SK-MEL-5 (cell line): ENCODE measurements at places on chromosomes 3 and 15.

DNA sequence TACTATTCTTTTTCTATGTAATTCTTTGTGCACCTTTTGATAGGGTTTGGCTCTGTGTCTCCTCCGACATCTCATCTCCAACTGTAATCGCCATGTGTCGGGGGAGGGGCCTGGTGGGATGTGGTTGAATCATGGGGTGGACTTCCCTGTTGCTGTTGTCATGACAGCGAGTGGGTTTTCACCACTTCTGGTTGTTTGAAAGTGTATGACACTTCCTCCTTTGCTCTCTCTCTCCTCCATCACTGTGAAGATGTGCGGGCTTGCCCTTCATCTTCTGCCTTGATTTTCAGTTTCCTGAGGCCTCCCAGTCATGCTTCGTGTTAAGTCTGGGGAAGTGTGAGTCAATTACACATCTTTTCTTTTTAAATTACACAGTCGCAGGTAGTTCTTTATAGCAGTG lies 225.8 kb upstream of the DPPA4 start:
- no peak for DNase-seq

DNA sequence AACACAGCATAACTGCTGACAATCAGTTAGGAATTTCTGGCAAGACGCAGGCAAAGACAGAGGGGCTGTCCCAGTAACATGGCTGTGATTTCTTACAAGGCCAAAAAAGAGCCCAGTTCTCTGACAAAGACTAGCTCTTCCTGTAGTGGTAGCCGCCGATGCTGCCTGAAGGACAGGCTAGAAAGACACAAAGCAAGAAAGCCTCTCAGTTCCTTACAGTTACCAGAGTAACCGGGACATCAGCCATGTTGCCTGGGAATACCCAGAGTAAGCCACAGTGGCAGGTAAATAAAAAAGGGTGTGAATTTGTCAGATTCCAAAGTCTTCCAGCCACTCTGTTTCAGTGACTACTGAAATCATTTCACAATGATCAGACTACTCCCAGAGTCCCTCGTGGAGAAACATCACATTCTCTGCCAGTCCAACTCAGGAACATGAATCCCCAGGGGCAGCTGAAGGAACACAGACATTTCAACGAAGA lies 493.6 kb upstream of the ADAMTS9 start:
- DNase-seq, result no peak

DNA sequence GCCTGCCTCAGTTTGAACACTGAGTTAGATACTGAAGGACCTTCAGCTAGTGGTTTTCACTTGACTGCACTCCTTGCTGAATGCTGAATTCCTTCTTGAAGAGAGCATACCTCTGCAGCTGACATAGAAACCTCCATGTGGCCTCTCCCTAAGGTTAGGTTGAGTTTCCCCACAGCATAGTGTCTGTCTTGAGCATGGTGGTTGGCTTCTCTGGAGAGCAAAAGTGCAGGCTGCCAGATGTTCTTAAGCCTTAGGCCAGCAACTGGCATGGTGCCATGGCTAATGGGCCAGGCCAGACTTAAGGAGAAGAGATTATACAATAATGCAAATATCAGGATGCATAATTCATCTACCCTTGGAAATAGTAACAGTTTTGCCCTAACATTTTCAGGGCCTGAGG lies 545.6 kb upstream of the ZNF385D start:
- DNase-seq, result no peak

- no peak for DNase-seq
These were observed 199.4 kb upstream of the THBS1 start for GRCh38 chr15:39381517-39381916.

DNA sequence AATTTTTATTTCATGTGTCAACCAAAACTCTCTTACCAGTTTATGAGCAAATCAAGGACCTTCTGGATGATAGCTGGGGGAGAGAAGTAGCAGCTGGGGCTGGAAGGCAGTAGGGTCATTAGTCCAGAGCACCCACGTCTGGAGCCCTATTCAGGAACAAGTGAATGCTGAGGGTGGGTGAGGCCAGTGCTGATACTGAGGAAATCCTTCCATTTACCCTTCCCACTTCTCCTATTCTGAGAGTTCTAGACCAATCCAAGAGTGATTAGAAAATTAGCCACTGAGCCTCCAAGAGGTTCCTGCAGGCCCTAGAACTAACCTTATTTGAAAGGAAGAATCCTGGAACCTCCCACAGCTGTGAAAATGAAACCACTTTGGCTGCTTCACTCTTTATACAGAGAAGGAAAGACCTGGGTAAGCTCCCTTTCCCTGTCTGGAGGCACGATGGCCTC lies 46.2 kb upstream of the VILL start:
- no peak for DNase-seq

- DNase-seq, result no peak
These were observed 66.2 kb downstream of the RASA2 start for GRCh38 chr3:141553055-141553454.

GRCh38 chr15:81478354-81478753 lies 104.3 kb upstream of the TMC3 start:
- peak; percentile 13 for DNase-seq

- no peak for DNase-seq
These were observed 46.8 kb upstream of the MCF2L2 start for GRCh38 chr3:183475016-183475763.

GRCh38 chr15:78244101-78244500 lies 9.7 kb upstream of the ACSBG1 start:
- DNase-seq, result no peak

GRCh38 chr3:105731686-105732085 lies 137.1 kb downstream of the CBLB start:
- DNase-seq, result no peak

DNA sequence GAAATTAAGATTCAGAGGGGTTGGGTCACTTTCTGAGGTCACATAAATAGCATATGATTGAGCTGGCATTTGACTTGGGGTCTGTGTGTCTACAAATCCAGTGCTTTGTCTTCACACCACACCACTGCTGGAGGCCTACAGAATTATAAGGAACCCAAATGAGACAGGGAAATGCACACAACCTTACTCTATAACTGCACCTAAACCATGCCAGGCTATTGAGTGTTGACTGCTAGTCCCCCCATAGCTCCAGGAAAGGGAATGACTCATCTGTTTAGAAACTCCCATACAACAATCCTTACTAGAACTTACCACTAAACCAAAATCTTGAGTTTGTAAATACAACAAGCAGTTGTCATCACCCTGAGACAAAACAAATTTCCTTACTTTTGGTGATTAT lies 16.9 kb upstream of the TSC22D2 start:
- DNase-seq, result peak; percentile 80

DNA sequence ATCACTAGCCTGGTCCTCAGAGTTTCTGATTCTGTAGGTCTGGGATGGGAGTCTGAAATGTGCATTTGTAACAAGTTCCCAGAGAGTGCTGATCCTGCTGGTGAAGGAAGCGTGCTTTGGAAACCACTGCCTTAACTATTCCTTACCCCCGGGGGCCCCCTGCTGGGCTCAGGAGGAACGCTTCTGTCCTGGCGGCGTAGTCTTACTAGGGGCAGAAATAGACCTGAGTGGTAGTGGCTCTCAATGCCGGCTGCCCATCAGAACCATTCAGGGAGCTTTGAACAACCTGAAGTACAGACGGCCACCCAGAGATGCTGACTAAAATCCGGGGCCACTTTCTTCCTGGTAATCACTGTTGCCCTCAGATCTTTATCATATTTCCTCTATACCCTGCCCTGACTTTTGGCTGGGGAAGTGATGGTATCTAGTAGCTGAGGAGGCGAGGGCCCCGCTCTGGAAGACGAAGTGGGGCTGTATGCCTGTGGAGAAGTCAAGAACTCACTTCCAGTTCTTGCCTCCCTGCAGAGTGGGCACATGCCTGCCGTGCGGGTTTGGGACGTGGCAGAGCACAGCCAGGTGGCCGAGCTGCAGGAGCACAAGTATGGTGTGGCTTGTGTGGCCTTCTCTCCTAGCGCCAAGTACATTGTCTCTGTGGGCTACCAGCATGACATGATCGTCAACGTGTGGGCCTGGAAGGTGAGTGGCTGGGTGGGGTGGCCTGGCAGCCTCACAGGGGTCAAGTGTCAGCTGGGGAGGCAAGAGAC lies 16.3 kb upstream of the JMJD7 start:
- DNase-seq, result peak; percentile 86

- no peak for DNase-seq
These were observed 13.7 kb upstream of the ANP32A start for GRCh38 chr15:68834346-68834745.

DNA sequence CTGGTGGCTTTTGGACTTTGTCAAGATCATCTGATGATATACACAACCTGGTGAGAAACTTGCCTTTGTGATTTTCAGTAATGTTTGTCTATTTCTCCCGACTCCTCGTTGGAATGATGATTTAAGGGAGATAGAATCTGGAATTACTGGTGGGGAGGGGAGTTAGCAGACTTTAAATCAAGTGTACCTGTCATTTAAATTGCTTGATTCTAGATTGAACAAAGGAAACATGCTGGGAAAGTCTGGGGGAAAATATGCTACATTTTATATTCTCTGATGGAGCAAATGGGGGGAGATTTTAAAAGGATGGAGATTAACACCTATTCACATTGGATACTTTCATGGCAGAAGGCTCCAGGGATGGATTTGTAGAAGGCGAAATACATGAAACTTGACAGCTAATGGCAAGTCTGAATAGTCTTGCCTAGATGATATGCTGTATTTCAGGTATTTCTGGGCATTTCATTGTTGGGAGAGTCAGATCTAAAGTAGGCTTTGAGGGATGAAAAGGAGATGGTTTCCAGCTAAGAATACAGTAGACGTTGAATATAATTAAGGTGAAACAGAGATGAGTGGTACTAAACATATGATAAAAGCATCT lies 189.1 kb upstream of the PDZRN3 start:
- no peak for DNase-seq

GRCh38 chr3:61648481-61648880 lies 87.1 kb downstream of the PTPRG start:
- DNase-seq, result no peak

DNA sequence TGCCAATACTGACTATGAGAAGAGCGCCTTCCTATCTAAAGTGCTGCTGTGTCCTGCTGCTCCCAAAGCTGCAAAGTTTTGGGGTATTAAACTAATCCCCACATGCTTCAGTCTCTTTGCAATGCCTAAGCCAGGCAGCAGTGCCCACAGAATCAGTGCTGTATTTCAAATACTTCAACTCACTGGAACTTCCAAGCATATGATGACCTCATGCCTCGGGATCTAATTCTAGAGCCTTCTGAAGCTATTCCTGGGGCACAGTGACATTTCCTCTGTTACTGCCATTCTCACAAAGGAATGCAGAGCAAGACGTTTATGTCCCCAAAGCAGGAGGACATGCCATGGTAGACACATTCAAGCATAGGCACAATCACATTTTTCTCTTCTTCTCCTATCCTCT lies 78.5 kb downstream of the CD200 start:
- no peak for DNase-seq

DNA sequence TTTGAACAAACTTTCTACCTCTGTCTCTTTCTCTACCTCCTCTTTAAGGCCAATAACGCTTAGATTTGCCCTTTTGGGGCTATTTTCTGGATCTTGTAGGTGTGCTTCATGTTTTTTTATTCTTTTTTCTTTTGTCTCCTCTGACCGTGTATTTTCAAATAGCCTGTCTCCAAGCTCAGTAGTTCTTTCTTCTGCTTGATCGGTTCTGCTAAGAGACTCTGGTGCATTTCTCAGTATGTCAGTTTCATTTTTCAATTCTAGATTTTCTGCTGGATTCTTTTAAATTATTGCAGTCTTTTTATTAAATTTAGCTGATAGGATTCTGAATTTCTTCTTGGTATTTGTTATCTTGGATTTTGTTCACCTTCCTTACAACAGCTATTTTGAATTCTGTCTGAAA lies 148.7 kb downstream of the RSRC1 start:
- no peak for DNase-seq

GRCh38 chr15:77631745-77632533 lies 773 bp downstream of the LINGO1 start:
- no peak for DNase-seq
